ENCODE measurements at places on chromosomes 3 and 15. TPM values are rescaled to one million over a fixed set of nuclear protein-coding genes. Genes with fewer than 3 reads are reported as not detected.

Gene UBE2E1
- total RNA-seq = 97.3 TPM

DNA sequence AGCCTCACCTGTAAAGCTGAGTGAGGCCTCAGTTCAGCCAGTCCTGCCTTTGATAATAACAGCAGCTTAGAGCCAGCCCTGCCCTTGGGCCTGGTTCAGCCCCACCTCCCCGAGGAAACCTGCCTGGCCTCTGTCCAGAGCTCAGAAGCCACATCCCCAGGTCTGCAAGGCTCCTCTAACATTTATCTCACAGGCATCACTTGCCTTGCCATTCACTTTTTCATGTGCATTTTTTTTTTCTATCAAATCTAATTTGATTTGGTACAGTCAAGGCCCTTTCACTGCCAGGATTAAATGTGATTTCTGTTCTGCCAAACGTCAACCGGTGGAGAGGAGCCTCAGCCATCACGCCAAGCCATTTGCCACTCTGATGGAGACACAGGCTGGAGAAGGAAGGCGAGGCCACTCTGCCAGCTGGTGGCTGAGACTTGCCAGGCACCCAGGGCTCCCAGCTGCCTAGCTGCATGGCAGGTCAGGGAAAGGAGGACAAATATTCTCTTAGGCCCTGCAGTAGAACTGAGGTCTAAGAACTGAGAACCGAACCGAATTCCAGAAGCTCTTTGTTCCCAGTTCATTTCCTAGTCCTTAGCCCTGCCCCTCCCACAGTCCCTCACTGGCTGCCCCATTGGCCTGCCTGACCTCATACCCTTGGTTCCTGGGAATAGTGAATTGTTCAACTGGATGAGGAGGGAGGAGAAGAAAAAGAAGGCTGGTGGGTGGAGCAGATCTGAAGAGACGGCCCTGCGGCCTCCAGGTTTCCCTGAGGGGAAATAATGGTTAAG is 76.4 kb downstream of the SPSB4 start:
- no peak for DNase-seq

- no peak for DNase-seq
Measured at GRCh38 chr15:64180235-64180824, 17.5 kb upstream of the PPIB start.

Gene ZCWPW2
- total RNA-seq = 0.18 TPM

- peak; percentile 37 for DNase-seq
Measured at GRCh38 chr15:22780267-22780666, 6.2 kb upstream of the NIPA1 start.

Gene NUP210
- total RNA-seq = not detected

Gene DZIP3
- total RNA-seq = 4.1 TPM

Gene FLNB
- 399 TPM for total RNA-seq

DNA sequence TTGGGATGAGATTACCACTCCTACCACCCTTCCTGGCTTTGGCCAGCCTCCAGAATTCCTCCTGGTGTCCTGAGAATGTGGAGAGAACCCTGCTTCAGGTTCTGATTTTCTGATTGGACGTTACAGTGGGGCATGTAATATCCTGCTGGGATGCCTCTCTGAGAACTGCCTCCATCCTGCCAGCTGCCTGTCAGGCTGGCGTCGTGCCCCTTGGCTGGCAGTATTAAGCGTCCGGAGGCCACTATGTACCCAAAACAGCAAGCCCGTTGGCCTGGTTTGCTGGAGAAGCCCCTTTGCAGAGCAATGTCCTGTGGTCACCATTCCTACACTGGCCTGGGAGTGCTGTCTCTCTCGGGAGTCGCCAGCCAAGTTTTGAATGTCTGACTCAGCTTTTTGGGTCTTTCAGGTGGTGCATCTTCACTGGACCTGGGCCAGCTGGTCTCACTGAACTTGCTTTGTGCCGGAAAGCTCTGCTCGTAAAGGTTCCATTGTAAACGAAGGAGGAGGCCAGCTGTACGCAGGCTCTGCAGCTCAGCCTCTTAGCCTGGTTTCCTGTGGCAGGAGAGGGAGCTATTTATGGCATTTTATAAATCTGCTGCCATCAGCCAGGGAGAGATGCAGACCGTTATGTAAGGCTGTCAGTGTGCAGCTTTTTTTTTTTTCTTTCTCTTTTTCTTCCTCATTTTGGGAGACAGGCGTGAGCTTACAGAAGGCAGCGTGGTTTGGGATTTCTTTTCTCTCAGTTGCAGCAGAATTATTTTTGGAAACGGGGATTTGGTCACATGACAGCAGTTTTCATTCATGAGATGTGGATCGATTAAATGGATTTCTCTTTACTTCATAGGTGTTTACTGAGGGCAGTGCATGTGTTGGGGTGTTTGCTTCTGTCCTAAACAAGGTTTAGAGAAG is 19.0 kb upstream of the TRAK1 start:
- peak; percentile 78 for DNase-seq

DNA sequence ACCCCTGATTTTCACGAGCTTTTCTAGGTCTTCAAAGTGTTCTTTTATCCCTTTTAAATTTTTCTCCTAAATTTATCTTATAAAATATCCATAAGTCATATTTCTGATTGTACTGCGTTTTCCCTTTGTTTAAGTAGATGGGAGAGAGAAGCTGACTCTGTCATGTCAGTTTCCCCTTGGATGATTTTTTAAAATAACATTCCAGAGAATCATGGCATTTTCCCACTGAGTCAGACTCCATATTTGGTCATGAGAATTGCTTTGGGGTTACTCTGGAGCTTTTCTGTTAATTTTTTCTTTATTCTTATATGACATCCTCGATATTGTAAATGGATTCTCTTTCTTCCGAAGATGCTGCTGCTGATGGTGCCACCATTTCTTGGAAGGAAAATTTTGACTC is 28.6 kb upstream of the UMPS start:
- DNase-seq = no peak

Gene ACAN
- not detected for total RNA-seq

- peak; percentile 70 for DNase-seq
Measured at GRCh38 chr3:190325923-190326322, 3.7 kb upstream of the CLDN1 start.

DNA sequence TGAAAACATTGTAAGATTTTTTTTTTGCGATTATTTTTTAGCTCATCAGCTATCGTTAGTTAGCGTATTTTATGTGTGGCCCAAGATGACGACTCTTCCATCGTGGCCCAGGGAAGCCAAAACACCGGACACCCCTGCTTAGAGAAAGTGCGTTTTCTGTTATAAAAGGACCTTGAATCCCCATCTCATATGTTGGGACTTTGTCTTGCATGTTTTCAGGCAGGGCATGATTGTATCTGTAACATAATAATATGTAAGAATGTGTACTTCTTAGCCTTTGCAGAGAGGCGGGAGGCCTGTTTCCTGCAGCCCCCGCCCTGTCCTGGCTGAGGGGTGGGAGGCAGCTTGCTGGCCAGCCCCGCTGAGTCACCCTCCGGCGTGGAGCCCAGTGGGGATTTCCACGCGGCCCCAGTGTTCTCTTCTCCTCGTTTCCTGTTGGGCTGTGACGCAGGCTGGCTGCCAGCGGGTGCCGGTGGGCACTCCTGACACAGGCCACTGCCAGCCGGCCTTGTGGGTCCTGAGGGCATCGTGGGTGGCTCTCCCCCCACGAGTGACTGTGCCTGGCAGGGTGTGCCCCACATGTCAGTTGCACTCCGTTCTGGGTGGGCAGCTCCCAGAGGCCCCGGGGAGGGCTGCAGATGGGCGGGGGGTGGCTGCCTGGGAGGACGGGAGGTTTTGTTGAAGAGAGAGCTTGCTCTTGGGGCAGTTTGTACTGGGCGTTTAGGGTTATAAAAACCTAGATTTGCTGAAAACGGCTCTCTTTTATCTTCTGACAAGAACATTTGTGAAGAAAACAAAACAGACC is 55.6 kb downstream of the SMAD3 start:
- peak; percentile 51 for DNase-seq
